Aorta (tissue), 5 donors: ENCODE measurements at places on chromosomes 5 and 9. TPM values are rescaled to one million over a fixed set of nuclear protein-coding genes. Genes with fewer than 3 reads are reported as not detected.

GRCh38 chr5:137629646-137630045 is 106.2 kb downstream of the KLHL3 start:
- peak overlapping the region; percentile 86 for H3K27ac ChIP-seq
- no peak overlapping the region for H3K4me3 ChIP-seq
- peaks cover 2% of the 10 kb centered on the region for H3K4me1 ChIP-seq
- no peaks in the 10 kb centered on the region for H3K27me3 ChIP-seq
- DNase-seq, result no peak
- no peaks in the 10 kb centered on the region for H3K36me3 ChIP-seq

DNA sequence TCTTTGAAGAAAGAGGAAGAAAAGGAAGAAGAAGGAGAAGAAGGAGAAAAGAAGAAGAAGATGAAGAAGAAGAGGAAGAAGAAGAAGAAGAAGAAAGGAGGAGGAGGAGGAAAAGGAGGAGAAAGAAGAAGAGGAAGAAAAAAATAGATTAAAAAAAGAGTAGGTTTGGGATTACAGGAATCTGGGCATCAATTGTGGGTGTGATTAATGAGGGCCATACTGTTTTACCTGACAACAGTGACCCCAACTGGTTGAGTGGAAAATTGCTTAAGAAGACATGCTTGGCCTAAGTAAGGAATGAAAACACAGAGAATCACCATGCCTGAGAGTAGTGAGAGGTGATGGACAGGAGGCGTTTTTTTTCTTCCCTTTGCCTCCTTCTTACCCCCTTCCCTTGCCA is 114.6 kb downstream of the FAM170A start:
- H3K27me3 ChIP-seq, result no peaks in the 10 kb centered on the region
- DNase-seq, result no peak
- H3K4me1 ChIP-seq, result no peaks in the 10 kb centered on the region
- H3K27ac ChIP-seq, result no peak overlapping the region
- no peaks in the 10 kb centered on the region for H3K36me3 ChIP-seq

DNA sequence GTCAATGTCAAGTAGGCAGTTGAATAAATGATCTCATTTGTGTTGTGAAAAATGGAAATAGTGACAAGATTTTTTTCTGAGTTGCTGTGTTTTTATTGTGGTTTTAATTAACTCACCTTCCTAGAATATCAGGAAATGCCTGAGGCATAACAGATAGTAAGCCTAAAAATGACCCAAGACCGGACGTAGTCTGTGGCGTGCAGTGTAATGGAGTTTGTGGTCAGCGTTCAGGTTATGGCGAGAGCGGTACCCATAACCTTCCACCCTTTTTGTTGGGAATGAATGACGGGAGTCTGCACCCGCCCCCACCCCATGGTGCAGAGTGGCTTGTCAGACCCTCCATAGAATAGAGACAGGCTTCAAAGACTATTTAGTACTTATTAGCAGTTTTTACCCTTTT is 119.3 kb downstream of the GALNT10 start:
- H3K4me3 ChIP-seq, result no peak overlapping the region
- H3K27me3 ChIP-seq, result no peaks in the 10 kb centered on the region
- no peaks in the 10 kb centered on the region for H3K4me1 ChIP-seq
- no peak overlapping the region for H3K27ac ChIP-seq

DNA sequence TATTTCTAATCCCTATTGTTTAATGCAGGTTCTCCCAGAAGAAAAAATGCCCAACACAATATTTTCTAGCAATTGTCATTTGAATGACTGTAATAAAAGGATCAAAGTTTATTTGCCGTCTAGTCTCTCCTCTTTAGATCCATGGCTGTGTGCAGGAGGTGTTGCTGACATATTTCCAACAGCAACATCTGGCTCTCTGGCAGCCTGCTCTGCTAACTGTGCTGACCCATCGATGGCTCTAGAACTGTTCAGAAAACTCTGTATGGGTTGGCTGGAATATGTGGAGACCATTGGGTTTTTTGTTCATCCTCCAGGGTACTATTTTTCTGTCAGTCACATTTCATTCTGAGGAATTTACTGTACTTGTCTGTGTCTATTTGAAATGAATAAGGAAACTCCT is 202.0 kb upstream of the SLC27A6 start:
- H3K36me3 ChIP-seq, result no peaks in the 10 kb centered on the region
- no peak overlapping the region for H3K4me3 ChIP-seq
- no peaks in the 10 kb centered on the region for H3K27me3 ChIP-seq
- H3K4me1 ChIP-seq, result peaks cover 8% of the 10 kb centered on the region
- H3K27ac ChIP-seq, result no peak overlapping the region

GRCh38 chr9:34379334-34380033 is 2.8 kb upstream of the MYORG start:
- no peaks in the 10 kb centered on the region for H3K36me3 ChIP-seq
- H3K27ac ChIP-seq, result no peak overlapping the region
- no peak overlapping the region for H3K4me3 ChIP-seq
- H3K27me3 ChIP-seq, result no peaks in the 10 kb centered on the region
- DNase-seq, result peak; percentile 95

DNA sequence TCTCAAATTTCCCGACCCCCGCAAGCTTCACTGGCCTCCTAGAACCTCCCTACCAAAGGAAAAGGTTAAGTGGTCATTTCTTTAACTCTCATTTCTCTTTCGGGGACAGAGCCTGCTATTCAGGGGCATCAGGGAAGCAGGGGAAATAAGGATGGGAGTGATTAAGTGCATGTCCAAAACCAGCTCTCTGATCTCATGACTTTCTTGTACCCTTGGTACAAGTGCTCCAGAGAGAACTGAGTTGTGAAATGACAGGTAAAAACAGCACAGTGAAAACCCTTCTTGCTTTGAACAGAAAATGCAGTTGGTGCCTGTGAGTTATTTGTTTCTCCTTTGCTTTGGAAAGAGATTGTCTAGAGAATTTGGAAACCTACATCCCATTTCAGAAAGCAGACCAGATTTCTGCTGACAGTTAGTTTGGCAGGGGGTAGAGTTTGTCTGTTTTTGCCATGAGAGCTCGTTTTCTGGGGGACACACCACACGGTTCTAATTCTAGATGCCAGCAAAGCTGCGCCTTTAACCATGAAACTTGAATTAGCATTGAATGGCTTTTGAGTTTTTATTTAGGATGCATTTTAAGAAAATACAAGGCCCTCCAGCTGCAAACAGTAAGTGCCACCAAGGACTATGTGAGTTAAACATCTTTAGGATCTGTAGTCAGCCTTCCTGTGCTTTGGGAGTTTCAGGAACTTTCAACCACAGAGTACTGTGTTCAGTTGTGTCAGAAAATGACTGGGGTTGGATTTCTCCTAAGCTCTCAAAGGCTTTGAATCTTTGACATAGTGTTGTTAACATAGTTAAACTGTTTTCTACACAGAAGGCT is 161.7 kb upstream of the LHFPL2 start:
- H3K4me1 ChIP-seq, result no peaks in the 10 kb centered on the region
- H3K27me3 ChIP-seq, result no peaks in the 10 kb centered on the region
- no peaks in the 10 kb centered on the region for H3K36me3 ChIP-seq
- no peak overlapping the region for H3K4me3 ChIP-seq

DNA sequence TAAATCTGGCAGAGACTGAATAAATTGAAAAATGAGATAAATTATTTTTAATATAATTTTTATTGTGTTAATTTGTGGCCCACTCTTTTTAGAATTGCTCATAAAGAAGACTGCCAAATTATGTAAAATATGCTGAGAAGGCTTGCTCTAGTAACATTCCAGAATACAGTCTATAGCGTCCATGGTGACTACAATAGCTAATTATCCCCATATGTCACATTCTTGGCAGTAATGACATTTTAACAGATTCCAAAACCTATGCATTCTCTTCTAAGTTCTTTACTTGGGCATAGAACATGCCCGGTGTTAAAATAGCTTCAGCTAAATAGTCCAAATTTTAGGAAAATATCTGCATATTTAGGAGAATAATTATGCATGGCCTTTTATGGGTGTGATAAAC is 697.0 kb upstream of the SEMA6A start:
- H3K4me1 ChIP-seq, result no peaks in the 10 kb centered on the region
- no peaks in the 10 kb centered on the region for H3K27me3 ChIP-seq
- no peaks in the 10 kb centered on the region for H3K36me3 ChIP-seq
- no peak for DNase-seq
- H3K27ac ChIP-seq, result no peak overlapping the region

DNA sequence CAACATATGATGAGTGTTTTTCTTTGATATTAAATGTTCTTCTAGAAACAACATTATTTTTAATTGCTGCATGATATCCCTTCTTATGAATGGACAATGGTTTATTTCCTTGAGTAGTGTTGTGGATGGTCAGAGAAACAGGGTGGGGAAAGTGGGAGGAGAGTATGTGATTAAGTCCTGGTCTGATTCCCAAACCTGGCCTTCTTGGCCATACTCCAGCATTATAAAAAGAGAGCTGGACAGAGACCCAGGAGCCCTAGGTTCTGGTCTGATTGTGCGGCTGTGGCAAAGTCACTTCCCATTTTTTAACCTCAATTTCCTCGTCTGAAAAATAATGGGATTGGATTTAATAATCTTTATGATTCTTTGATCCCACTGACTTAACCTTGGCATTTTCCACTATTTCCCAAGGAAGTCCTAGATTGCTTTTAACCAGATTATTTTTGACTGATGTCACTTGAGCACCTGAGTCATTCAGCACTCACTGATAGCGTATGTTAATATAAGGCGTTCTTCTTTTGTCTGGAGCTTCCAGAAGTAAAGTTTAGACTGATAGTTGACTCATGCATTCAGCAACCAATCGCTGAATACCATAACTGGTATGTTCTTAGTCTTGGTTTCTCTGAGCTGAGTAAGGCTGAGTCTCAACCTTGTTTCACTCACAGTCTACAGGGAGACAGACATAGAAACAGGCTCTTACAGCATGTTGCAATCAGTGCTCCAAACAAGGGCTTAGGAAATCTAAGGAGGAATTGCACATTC is 26.2 kb downstream of the OSMR start:
- H3K27ac ChIP-seq, result no peak overlapping the region
- peaks cover 2% of the 10 kb centered on the region for H3K4me1 ChIP-seq
- H3K36me3 ChIP-seq, result peaks cover 3% of the 10 kb centered on the region

DNA sequence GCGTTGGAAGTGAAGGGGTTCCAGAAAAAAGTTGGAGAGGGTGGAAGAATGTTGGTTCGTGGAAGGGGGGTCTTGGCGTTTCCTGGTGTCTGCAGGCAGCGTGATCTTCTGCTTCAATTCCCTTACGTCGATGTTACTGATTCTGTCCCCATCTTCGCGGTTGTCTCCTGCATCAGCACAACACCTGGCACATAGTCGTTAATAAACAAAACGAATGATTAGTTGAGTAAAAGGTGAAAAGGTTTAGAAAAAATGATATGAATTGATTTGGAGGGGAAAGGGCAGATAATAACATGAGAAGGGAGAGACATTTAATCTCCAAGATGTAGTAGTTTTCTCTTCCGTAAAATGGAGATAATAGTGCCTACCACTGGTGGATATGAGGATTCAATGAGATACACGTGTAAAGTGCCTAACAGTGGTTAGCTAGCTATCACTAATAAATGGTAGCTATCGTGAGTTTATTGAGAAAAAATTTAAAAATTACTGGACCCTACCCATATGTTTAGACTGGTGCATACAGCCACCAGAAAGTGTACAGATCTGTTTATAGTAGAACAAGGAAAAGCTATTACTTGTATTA is 556 bp downstream of the MTREX start:
- H3K27ac ChIP-seq, result peak overlapping the region; percentile 83
- no peaks in the 10 kb centered on the region for H3K36me3 ChIP-seq
- no peaks in the 10 kb centered on the region for H3K27me3 ChIP-seq
- DNase-seq, result no peak
- H3K4me3 ChIP-seq, result peak overlapping the region; percentile 82

- no peak overlapping the region for H3K4me3 ChIP-seq
- H3K36me3 ChIP-seq, result no peaks in the 10 kb centered on the region
- no peak for DNase-seq
Observed at GRCh38 chr5:154743812-154744211, 11.4 kb upstream of the LARP1 start.

- no peak for DNase-seq
- H3K4me1 ChIP-seq, result no peaks in the 10 kb centered on the region
- no peak overlapping the region for H3K27ac ChIP-seq
Observed at GRCh38 chr5:73370640-73371583, 77.7 kb downstream of the FOXD1 start.

DNA sequence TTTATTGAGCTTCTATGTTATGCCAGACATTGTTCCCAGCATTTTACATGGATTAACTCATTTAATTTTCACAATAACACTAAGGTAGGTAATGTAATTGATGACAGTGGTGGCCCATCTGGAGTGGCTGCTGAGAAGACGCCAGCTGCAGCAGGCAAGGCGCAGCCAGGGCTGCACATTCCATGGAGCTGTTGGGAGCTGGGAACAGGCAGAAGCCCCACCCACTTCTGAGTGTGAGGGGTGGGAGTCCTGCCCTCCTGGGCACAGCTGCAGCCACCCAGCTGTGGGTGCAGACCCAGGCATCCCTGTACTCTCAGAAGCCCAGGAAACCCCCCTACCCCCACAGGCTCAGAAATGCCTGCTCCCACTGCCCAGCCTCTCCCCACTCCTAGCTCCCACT is 183.3 kb downstream of the DEPDC1B start:
- no peak overlapping the region for H3K4me3 ChIP-seq
- H3K4me1 ChIP-seq, result peaks cover 2% of the 10 kb centered on the region
- DNase-seq, result no peak
- no peaks in the 10 kb centered on the region for H3K27me3 ChIP-seq
- no peak overlapping the region for H3K27ac ChIP-seq
- H3K36me3 ChIP-seq, result no peaks in the 10 kb centered on the region

GRCh38 chr9:133224762-133225161 is 15.7 kb upstream of the OBP2B start:
- no peak overlapping the region for H3K27ac ChIP-seq
- no peak overlapping the region for H3K4me3 ChIP-seq
- DNase-seq, result no peak
- H3K36me3 ChIP-seq, result no peaks in the 10 kb centered on the region
- no peaks in the 10 kb centered on the region for H3K4me1 ChIP-seq
- no peaks in the 10 kb centered on the region for H3K27me3 ChIP-seq

DNA sequence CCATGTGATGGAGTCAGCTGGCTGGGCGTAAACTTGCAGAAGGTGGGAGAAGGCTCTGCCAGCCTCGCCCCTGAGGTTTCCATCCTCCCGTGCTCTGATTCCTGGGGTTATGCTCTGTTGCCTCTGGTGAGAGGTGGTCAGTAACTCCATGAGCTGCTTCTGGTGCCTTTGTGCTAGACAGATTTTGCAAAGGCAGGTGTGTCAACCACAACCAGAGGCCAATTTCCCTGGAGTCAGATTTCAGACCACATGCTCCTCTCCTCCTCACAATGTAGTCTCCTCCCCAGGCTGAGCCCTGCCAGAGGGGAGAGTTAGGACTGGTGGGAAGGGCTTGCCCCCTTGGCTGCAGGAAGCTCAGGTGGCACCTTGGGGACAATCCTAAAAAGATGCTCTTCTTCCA is 38.8 kb upstream of the TENT4A start:
- no peak overlapping the region for H3K4me3 ChIP-seq
- H3K27me3 ChIP-seq, result no peaks in the 10 kb centered on the region
- H3K4me1 ChIP-seq, result no peaks in the 10 kb centered on the region
- no peak overlapping the region for H3K27ac ChIP-seq
- no peaks in the 10 kb centered on the region for H3K36me3 ChIP-seq

The PCDHA11 gene
- 0.19 TPM for total RNA-seq

The ESM1 gene
- total RNA-seq, result 0.49 TPM

The ZBED3 gene
- 11.7 TPM for total RNA-seq

The CCDC183 gene
- total RNA-seq, result 0.45 TPM

The MYOZ3 gene
- 2.5 TPM for total RNA-seq

The ZFP2 gene
- total RNA-seq, result 3.4 TPM
